Mucosa of descending colon (tissue), 3 donors: ENCODE measurements at places on chromosomes 5 and 9. TPM values are rescaled to one million over a fixed set of nuclear protein-coding genes. Genes with fewer than 3 reads are reported as not detected.

DNA sequence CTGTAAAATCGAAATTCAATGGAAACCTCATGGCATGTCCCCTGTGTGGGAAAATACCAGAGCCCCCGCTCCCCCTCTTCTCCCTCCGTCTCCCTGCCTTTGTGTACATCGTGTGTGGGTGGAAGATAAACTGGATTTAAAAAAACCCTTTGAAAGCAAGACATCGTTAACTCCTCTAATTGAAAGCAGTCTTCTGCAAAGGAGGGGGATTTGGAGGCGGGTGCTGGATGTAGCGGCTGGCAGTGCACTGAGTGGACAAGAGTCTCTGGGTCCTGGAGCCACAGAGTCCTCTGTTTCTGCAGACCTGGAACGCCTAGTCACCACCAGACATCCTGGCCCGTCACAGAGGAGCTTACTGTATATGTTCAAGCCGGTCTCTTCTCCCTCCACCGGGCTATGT, 169.4 kb downstream of the PAPPA start:
- DNase-seq: no peak

DNA sequence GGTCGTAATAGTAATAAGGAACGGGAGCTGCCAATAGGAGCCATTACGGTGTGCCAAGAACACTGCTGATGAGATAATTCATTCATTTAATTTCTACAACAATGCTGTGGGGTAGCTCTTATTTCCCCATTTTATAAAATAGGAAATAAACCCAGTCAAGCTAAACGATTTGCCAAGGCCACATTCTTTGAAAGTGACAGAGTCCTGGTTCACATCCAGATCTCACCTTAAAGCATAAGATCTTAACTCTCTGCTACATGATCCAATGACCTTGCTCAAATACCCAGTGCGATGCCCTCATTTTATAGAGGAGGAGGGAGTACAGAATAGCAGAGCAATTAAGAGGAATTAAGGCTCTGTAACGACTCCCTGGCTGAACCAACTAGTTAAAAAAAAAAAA, 5.0 kb downstream of the PDE6A start:
- no peak for DNase-seq

GRCh38 chr9:14935964-14936363, 25.7 kb upstream of the FREM1 start:
- no peak for DNase-seq

GRCh38 chr5:1437226-1437829, 7.9 kb downstream of the SLC6A3 start:
- peak; percentile 49 for DNase-seq

GRCh38 chr9:137429974-137430722, 7.0 kb downstream of the NOXA1 start:
- DNase-seq: peak; percentile 86

- no peak for DNase-seq
These were observed 31.8 kb upstream of the ORM1 start for GRCh38 chr9:114291064-114291474.

- peak; percentile 69 for DNase-seq
These were observed 8.8 kb upstream of the DUSP1 start for GRCh38 chr5:172779691-172780341.

GRCh38 chr9:20208226-20208625, 414.1 kb downstream of the MLLT3 start:
- no peak for DNase-seq

DNA sequence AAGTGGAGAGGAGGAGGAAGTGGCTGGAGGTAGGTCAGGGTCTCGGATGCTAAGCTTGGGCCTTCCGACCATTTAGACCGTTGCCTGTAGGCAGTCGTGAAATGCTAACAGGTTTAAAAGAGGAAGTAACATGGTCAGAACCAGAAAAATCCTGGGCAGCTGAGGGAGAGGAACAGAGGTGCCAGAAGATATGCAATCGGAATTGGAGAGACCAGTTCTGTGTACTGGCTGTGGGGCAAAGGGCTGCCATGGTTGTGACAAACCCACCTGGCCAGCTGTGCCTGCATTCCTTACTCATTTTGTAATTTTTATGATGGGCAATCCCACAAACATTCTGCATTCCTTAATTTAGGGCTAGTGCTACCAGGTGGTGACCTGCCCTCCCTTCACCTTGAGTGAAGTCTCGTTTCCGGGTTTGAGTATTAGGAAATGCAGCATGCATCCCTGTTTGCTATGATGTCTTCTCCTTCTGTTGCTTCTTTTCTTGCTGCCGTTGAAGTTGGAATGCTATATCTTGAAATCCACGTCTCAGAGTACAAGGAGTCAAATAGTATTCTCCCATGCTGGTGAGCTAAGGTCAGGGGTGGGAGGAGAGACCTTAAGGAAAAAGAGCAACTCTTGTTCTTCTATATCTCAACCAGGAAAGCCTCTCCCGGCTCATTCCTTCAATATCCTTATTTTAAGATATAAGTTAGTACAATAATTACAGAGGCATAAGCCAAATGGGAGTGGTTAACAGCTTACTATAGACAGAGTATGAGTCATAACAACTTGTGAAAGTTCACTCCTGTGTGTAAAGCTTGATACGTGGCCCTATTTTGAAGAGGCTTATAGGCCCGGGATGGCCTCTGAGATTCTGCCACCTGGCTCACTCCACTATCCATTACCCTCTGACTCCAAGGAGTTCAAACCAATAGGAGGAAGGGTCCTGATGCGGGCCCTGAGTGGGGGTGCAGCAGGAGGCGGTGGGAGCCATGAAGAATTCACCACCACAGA, 37.0 kb downstream of the B4GALT1 start:
- DNase-seq: peak; percentile 60

- no peak for DNase-seq
These were observed 133.9 kb downstream of the ESM1 start for GRCh38 chr5:54851449-54851848.

GRCh38 chr5:115097236-115097635, 72.5 kb downstream of the TRIM36 start:
- DNase-seq: no peak

GRCh38 chr5:125286271-125286670, 539.8 kb upstream of the ZNF608 start:
- no peak for DNase-seq

DNA sequence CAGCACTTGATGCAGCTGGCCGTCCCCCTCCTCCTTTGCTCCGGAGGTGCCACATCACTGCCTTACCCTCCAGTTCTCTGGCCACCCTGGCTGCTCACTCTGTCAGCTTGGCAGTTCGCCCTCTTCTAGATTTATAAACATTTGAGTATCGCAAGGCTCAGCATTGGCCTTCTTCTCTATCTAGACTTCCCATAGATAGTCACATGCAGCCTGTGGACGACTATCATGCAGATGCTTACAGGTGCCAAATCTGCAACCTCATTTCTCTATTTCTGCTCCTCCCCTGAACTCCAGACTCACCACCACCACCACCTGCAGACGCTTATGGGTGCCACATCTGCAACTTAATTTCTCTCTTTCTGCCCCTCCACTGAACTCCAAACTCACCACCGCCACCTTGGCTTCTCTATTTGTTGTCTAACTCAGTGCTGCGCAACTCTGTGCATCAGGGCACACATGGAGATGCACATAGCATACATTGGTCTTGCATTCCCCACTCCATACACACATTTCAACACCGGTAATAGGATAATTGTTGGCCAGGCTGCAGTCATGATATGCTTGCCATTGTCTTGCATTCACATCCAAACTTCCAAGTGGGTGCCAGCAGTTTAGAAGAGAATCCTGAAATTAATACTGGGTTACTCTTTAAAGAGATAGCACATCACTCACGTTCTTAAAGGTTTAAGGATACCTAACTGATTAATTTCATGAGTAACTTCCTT, 1.9 kb upstream of the DAP start:
- peak; percentile 28 for DNase-seq

DNA sequence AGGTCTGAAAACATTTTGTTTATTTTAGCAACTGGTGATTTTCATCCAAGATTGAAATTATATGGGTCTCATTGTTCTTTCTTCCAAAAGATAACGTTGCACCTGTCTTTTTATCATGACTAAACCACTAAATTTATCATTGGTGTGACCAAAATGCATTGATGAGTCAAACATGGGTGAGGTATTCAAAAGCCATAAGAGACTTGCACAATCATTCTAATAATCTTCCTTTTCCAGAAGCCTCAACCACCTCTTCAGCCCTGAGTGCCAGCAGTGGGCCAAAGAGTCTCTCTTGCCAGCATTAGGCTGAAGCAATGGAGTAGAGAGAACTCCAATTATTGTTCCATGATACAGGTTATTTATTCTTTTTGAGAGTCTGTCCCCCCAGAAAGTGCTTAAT, 198.9 kb downstream of the LURAP1L start:
- no peak for DNase-seq

- peak; percentile 24 for DNase-seq
These were observed 14.1 kb downstream of the SLC25A25 start for GRCh38 chr9:128082151-128082550.

CDC25C gene
- 4.1 TPM for total RNA-seq

MEIKIN gene
- total RNA-seq: not detected

SFXN1 gene
- total RNA-seq: 92.5 TPM

KCNIP1 gene
- total RNA-seq: not detected

TAF11L5 gene
- not detected for total RNA-seq

PCDHA7 gene
- total RNA-seq: 0.35 TPM

ZDHHC11B gene
- total RNA-seq: 6.4 TPM
